ENCODE measurements at places on chromosomes 12 and 14. TPM values are rescaled to one million over a fixed set of nuclear protein-coding genes. Genes with fewer than 3 reads are reported as not detected.
A peak's percentile ranks its signal among the peaks of the same experiment; 100 is the strongest.

DNA sequence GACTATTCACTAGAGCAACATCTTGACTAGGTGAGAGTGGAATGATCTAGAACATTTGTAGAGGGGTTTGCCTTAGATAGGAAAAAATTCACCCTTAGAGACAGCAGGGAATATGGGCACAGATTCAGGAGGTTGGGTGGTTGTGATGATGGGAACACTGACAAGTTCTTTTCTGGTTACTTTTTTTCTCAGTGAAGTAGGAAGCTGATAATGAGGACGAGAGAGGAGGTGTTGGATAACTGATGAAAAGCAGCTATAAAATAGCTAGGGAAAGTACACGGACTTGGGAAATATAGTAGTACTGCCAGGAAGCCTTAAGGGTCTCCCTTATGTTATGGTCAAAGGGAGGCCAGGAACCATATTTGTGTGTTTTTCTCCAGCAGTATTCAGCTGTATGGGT lies 250.5 kb downstream of the SSPN start:
- no peaks in the 10 kb centered on the region for H3K4me1 ChIP-seq
- no peak for DNase-seq
- no peak overlapping the region for H3K4me3 ChIP-seq
- H3K27ac ChIP-seq = no peak overlapping the region

DNA sequence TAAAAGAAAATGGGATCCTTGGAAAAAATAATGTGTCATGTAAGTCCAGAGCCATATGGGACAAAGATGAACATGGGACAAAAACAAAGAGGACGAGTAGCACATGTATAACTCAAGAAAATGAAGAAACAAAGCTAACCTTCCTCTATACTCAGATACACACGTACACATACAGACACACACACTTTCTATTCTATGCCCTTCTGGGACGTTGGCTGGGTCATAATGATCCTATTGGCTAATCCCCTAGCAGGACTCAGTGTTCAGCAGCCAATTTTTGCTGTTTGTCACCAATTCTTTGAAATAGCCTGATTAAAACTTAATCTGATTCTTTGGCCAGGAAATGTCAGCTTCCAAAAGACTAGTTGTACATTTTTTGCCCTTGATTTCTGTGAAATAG lies 189.4 kb upstream of the FOXG1 start:
- H3K36me3 ChIP-seq = no peaks in the 10 kb centered on the region
- H3K4me1 ChIP-seq = no peaks in the 10 kb centered on the region
- H3K27ac ChIP-seq = no peak overlapping the region
- H3K27me3 ChIP-seq = no peaks in the 10 kb centered on the region

- no peaks in the 10 kb centered on the region for H3K27me3 ChIP-seq
- peak; percentile 60 for DNase-seq
These were observed 702.7 kb downstream of the TMTC2 start for GRCh38 chr12:83389237-83389996.

- H3K4me1 ChIP-seq = peaks cover 48% of the 10 kb centered on the region
- H3K4me3 ChIP-seq = peak within 1 kb of the TSS; percentile 49
- H3K36me3 ChIP-seq = no peaks in the 10 kb centered on the region
These were observed at the start of gene DNAJC22 for GRCh38 chr12:49346659-49347310. Gene DNAJC22 (plus strand): TSS chr12:49346888. CDS start chr12:49348873, 1,985 bp downstream.

GRCh38 chr14:35760143-35760542 lies 49.0 kb downstream of the RALGAPA1 start:
- no peak for DNase-seq
- H3K27me3 ChIP-seq = no peaks in the 10 kb centered on the region
- no peak overlapping the region for H3K4me3 ChIP-seq
- no peaks in the 10 kb centered on the region for H3K4me1 ChIP-seq
- H3K36me3 ChIP-seq = no peaks in the 10 kb centered on the region

GRCh38 chr14:61381553-61381952 lies 60.2 kb downstream of the PRKCH start:
- no peaks in the 10 kb centered on the region for H3K27me3 ChIP-seq
- no peaks in the 10 kb centered on the region for H3K4me1 ChIP-seq
- no peaks in the 10 kb centered on the region for H3K36me3 ChIP-seq
- no peak overlapping the region for H3K27ac ChIP-seq

- DNase-seq = no peak
- H3K4me3 ChIP-seq = no peak overlapping the region
- no peaks in the 10 kb centered on the region for H3K27me3 ChIP-seq
- H3K4me1 ChIP-seq = peaks cover 25% of the 10 kb centered on the region
- H3K27ac ChIP-seq = no peak overlapping the region
- no peaks in the 10 kb centered on the region for H3K36me3 ChIP-seq
These were observed 46.9 kb downstream of the CYP46A1 start for GRCh38 chr14:99730876-99731546.

GRCh38 chr12:78802593-78802992 lies 62.0 kb upstream of the SYT1 start:
- no peak for DNase-seq
- H3K36me3 ChIP-seq = no peaks in the 10 kb centered on the region
- H3K4me1 ChIP-seq = no peaks in the 10 kb centered on the region
- no peaks in the 10 kb centered on the region for H3K27me3 ChIP-seq
- H3K27ac ChIP-seq = no peak overlapping the region
- H3K4me3 ChIP-seq = no peak overlapping the region

GRCh38 chr12:45669792-45670191 lies 59.7 kb upstream of the ARID2 start:
- no peaks in the 10 kb centered on the region for H3K36me3 ChIP-seq
- H3K4me3 ChIP-seq = no peak overlapping the region
- H3K4me1 ChIP-seq = no peaks in the 10 kb centered on the region
- no peak overlapping the region for H3K27ac ChIP-seq
- no peaks in the 10 kb centered on the region for H3K27me3 ChIP-seq

DNA sequence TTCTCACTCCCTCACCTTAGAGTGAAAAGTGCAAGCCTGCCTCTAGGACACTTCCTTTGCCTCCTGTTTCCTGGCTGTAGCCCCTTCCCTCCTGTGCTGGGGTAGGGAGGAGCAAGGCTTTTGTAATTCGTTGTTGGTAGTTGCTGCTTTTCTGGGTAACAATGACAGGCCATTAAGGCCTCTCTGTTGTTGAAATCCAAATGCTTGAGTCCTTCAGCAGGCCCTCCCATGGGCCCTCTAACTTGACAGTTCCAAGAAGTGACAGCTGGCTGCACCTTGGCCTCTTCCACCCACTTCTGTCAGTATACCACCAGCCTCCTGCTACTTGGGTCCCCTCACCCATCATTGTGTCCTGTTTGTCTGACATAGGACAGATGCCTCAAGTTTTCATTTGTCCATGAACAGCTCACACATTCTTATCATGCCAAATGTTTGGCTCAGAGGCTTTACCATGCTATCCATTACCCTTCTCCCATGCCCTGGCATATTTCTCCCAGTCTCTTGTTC lies 103.7 kb upstream of the PDE3A start:
- no peaks in the 10 kb centered on the region for H3K27me3 ChIP-seq
- no peak overlapping the region for H3K27ac ChIP-seq
- no peak for DNase-seq
- H3K36me3 ChIP-seq = no peaks in the 10 kb centered on the region

DNA sequence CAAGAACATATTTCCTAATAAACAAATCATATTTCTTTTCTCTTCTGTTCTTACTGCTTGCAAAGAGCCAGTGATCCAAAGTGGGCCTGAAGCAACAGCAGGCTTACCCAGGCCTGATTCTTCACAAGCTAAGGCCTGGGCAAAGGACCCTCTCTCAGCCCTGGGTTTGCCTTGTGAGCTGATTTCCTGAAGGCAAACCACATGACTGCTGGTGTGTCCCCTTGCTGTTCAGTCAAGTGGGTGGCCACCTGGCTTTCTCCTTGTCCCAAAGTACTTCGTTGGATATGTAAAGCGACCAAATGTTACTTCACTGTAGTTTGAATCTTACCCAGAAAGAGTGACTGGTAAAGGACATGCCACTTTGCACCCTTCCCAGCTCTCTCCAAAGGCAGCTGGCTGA lies 392.9 kb downstream of the ZFP36L1 start:
- H3K27ac ChIP-seq = no peak overlapping the region
- peaks cover 56% of the 10 kb centered on the region for H3K4me1 ChIP-seq
- H3K36me3 ChIP-seq = no peaks in the 10 kb centered on the region
- no peaks in the 10 kb centered on the region for H3K27me3 ChIP-seq

GRCh38 chr14:50000380-50001150 lies 107.7 kb downstream of the ARF6 start:
- no peaks in the 10 kb centered on the region for H3K36me3 ChIP-seq
- H3K4me1 ChIP-seq = peaks cover 43% of the 10 kb centered on the region
- no peaks in the 10 kb centered on the region for H3K27me3 ChIP-seq
- peak overlapping the region; percentile 81 for H3K27ac ChIP-seq
- DNase-seq = peak; percentile 68
- no peak overlapping the region for H3K4me3 ChIP-seq

DNA sequence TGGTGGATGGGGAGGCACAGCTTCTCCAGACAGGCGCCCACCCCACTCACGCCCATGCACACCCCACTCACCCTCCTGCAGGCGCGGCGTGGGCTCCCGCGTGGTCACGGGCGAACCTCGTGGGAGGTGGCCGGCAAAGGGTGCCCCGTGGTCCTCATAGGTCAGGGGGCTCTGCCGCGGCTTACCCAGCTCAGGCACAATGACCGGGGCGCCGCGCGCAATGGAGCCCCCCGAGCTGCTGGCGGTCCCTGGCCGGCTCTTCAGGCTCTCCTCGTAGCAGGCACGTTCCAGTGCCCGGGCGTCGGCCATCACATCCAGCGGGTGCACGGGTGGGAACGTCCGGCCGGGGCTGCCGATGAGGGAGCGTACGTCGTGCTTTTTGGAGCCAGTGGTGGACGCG lies 49.6 kb downstream of the RFLNA start:
- no peak overlapping the region for H3K4me3 ChIP-seq
- no peaks in the 10 kb centered on the region for H3K27me3 ChIP-seq
- no peaks in the 10 kb centered on the region for H3K36me3 ChIP-seq
- no peaks in the 10 kb centered on the region for H3K4me1 ChIP-seq
- no peak overlapping the region for H3K27ac ChIP-seq

Gene ERP27
- 0.39 TPM for total RNA-seq

Gene DIO3
- 4.6 TPM for total RNA-seq

Gene RNASE7
- 0.43 TPM for total RNA-seq

Gene MEG3
- 228 TPM for total RNA-seq
